ENCODE measurements at places on chromosomes 7 and 10.
A peak's percentile ranks its signal among the peaks of the same experiment; 100 is the strongest.

DNA sequence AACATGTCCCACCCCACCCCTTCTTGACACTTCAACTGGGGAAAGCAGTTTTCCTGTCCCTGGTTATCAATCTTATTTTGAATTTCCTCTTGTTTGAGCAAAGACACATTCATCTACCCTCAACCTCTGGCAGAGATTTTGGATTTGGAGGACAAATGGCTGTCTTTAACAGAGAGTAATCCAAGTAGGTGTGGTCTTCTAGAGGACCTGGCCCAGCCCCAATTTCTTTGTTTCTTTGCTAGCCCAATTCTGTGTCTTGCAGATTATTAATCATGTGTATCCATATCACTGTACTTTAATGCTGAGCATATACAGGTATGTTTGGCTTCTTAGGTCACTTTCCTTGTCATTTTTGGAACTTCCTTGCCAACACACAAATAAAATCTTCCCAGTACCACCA lies 58.8 kb upstream of the ADCY1 start:
- DNase-seq, result no peak

GRCh38 chr10:29737074-29737593 lies 102.4 kb upstream of the SVIL start:
- DNase-seq, result no peak

- DNase-seq, result no peak
Observed at GRCh38 chr10:97868134-97868685, 18.6 kb downstream of the GOLGA7B start.

DNA sequence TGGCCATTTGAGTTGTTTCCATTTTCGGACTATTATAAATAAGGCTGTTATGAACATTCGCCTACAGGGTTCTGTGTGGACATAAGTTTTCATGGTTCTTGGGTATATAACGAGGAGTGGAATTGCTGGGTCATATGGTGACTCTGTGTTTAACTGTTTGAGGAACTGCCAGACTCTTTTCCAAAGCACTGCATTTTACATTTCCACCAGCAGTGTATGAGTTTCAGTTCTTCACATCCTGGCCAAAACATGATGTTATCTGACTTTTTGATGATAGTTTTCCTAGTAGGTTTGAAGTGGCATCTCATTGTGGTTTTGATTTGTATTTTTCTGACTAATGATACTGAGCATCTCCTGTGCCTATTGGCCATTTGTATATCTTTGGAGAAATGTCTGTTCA lies 5.4 kb downstream of the SUV39H2 start:
- DNase-seq, result no peak

DNA sequence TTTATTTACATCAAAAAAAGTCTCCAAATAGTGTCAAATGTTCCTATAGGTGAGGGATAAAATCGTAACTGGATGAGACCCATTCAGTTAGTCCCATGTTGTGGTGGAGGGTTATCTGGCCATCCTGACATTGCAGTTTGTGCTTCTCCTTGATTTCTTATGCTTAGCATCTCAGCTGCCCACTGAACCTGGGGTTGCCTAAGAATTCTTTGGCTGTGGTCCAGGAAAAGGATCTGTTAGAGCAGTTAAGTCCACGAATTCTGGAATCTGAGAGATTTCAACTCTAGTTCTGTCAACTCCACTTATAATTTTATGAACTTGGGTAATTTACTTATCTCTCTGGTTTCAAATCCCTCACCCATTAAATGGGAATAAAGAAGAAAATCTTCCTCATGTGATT lies 1673.4 kb downstream of the REEP3 start:
- no peak for DNase-seq

GRCh38 chr7:84364708-84365107 lies 170.1 kb upstream of the SEMA3A start:
- no peak for DNase-seq

DNA sequence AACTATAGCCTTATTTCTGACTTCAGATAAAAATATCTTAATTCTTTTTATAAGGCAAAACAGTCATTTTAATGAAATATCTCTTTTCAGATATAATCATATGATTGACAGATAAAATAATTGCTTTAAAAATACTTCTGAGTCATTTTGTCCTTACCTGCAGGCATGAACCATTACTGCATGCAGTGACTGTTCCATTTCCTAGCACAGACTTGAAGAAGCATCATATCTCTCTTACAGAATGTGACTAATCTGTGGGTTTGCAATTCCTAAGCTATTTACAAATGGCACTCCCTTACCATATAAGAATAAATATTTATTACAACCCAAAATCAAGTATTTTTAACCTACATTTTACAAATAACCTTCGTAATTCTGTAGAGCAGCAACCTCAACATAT lies 120.7 kb downstream of the SRPK2 start:
- DNase-seq, result peak; percentile 14

GRCh38 chr10:83545901-83546391 lies 593.4 kb upstream of the GHITM start:
- DNase-seq, result no peak

DNA sequence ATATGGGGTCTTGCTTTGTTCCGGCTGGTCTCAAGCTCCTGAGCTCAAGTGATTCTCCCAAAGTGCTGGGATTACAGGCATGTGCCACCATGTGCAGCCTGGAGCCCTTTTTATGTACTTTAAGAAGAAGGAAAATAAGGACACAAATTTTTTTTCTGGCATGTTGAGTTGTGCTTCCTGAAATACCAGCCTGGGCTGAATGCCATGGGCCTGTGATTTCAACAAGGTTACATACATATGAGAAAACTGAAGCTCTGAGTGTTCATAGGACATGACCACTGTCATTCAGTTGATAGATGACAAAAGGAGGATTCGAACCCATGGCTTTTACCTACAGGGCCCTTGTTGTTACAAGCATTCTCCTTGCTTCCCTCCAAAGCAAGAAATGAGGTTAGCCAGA lies 36.1 kb downstream of the ST8SIA6 start:
- no peak for DNase-seq

GRCh38 chr7:156607332-156608172 lies 33.0 kb upstream of the RNF32 start:
- no peak for DNase-seq

DNA sequence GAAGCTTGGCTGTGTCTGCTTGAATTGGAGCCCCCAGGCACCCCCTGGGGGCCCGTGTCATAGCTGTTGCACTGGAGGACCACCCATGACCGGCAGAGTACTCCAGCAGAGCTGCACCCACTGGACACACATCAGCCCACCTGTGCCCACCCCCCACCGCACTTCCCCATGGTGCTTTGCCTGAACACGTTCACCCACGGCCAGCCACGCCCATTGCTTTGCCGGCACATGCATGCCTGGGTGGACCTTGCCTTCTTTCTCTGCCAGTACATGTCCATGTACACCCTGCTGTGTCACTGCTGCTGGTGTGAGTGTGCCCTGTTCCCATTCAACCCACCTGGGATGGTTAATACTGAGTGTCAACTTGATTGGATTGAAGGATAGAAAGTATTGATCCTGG lies 88.7 kb downstream of the SAMD9 start:
- DNase-seq, result no peak

- DNase-seq, result no peak
Observed at GRCh38 chr10:132859084-132859855, 73.3 kb upstream of the NKX6-2 start.

DNA sequence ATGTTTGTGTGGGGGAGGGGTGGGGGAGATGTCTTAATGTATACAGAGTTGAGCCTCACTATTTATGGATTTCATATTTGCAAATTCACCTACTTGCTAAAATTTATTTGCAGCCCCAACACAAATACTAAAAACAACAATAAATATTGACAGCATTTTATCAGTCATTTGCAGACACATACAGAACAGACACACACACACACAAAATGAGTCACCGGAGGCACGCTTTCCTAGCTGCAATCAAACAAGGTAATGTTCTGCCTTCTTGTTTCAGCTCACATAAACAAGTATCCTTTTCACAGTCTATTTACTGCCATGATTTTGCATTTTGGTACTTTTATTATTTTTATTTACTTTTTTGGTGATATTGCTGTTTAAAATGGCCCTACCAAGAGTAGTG lies 88.5 kb downstream of the IPMK start:
- no peak for DNase-seq

DNA sequence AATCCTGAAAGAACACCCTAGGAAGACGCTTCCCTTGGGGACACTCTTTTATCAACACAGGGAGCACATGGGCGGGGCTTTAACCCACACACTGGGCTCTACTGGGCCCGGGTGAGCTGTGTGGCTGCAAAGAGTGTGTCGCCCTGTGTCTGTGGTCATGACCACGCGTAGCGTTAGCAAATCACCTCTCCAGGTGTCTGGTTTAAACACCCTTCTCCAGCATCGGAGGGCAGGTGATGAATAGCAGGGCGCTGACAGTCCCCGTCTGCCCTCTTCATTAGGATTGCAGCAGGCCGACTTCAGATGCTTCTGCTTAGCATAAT lies 127.7 kb downstream of the ADARB2 start:
- DNase-seq, result no peak

GRCh38 chr10:19889256-19889655 lies 73.0 kb downstream of the PLXDC2 start:
- DNase-seq, result no peak

DNA sequence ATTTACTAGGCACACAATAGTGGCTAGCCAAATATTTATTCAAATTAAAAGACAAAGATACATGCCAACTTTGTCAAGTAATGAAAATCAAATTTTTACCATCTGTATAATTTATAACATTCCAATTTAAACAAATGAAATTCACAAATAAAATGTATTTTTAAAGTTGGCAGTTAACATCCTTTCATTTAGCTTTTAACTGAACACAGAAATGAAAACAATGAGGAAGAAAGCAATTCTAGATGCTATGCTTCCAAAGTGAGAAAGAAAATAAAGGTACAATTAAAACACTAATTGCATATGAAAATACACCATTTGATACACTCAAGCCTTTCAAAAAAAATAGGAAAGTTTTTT lies 123.1 kb downstream of the MPP7 start:
- no peak for DNase-seq

DNA sequence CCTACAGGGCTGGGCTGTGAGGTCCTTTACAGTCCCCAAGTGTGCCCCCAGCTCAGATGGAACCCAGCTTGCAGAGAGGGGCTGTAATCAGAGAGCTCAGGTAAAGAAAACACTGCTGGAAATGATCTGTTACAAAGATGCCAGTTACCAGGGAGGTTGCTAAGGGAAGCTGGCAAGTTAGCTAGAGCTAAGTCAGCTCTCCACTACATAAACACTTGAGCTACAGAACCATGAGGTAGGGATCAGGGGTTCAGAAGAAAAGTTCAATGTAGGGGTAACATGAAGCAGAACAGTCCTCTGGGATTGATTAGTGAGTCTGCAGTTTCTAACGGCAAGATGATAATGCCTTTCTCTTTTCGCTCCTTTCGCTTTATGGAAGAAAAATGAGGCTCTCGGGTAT lies 53.1 kb upstream of the TM9SF3 start:
- DNase-seq, result no peak

DNA sequence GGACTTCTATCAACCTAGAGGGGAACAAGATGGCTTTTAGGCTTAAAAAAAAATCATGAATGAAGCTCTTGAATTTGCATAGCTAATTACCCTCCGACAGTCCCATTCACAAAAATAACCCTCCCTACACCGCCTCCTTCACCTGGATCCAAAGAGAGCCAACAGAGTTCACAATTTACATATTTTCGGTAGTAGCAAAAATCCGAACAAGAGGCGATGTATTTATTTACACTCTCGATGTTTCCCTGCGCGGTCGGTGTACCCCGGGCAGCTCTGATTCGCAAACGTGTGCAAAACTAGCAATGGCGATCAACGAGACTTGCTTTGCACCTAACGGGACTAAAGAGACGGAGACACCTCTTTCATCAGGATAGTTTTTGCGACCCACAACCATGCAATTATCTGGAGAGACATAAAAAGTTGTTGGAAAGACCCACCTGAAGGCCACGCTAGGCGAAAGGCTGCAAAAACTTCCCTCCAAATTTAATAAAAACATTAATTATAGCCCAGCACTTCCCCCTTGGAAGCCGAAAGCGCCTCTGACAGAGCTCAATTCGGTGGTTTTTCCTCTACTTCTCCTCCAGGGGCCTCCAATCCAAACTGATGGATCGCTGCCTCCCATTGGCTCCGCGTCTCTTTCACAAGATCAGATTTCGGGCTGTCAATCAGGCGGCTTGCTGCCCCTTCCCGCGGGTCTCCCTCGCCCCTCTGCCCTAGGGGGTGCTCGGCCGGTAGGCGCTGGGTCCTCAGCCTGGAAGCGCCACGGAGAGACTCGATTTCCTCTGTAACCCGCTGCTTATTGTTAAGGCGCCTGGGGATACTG lies at the start of gene ETV1:
TSS of gene ETV1 (minus strand) at position 541 of the 823 bp plus-strand sequence. CDS start 614 bp downstream, outside the sequence.
- peak; percentile 16 for DNase-seq

- no peak for DNase-seq
Observed at GRCh38 chr10:62959553-62959952, 143.4 kb upstream of the EGR2 start.

GRCh38 chr10:60976687-60977086 lies 32.7 kb upstream of the RHOBTB1 start:
- DNase-seq, result no peak

DNA sequence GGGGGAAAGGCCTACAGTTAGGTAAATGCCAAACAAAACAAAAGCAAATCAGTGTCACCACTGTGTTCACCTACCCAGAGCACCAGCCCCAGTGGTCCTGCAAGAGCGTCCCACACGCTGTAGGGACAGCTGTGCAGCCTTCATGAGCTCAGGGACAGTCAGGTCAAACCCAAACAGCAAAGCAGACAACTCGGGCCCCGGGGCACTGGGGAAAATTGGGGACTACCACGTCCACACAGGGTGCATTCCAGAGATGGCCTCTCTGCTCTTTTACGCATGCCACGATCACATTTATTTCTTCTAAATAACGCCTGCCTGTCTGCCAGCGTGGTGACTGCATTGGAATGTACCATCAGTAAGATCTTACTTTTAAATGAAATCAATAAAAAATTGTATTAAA lies 21.7 kb downstream of the EBF3 start:
- no peak for DNase-seq

GRCh38 chr7:139582130-139582650 lies 58.7 kb downstream of the CLEC2L start:
- no peak for DNase-seq

Data from CD4-positive, alpha-beta T cell treated with Interleukin-12 subunit alpha and Interleukin-12 subunit beta, for 1 hour (primary cell).